ENCODE measurements at places on chromosomes 13 and 19.

GRCh38 chr13:71320452-71320851, 546.6 kb downstream of the DACH1 start:
- no peak for DNase-seq

- DNase-seq: no peak
These were observed 64.9 kb upstream of the HTR2A start for GRCh38 chr13:46961719-46962118.

GRCh38 chr19:56507446-56508289, at the start of gene ZNF471:
TSS of gene ZNF471 (plus strand) at chr19:56507855. CDS start at chr19:56511572, 3,717 bp downstream.
- peak; percentile 64 for DNase-seq

DNA sequence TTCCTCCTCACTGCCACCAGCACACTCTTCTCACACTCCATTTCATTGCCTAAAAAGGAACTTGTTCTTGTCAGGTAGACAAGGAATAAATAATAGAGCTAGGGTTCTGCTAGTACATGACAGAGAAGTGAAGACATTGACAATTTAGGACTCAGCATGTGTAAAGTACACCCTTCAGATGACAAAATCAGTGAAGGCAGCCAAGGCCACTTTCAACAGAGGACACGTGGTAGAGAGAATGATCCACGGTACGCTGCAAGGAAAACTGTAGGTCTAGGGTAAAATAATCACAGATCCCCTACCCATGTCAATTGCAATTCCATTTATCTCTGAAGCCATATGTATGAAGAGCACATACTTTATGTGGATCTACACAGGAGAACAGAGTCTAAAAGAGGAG, 7.2 kb upstream of the SPATA13 start:
- DNase-seq: no peak

- DNase-seq: no peak
These were observed 9.5 kb downstream of the ACTMAP start for GRCh38 chr19:40740747-40741146.

GRCh38 chr13:26225896-26226617, 3.9 kb upstream of the RNF6 start:
- DNase-seq: no peak

DNA sequence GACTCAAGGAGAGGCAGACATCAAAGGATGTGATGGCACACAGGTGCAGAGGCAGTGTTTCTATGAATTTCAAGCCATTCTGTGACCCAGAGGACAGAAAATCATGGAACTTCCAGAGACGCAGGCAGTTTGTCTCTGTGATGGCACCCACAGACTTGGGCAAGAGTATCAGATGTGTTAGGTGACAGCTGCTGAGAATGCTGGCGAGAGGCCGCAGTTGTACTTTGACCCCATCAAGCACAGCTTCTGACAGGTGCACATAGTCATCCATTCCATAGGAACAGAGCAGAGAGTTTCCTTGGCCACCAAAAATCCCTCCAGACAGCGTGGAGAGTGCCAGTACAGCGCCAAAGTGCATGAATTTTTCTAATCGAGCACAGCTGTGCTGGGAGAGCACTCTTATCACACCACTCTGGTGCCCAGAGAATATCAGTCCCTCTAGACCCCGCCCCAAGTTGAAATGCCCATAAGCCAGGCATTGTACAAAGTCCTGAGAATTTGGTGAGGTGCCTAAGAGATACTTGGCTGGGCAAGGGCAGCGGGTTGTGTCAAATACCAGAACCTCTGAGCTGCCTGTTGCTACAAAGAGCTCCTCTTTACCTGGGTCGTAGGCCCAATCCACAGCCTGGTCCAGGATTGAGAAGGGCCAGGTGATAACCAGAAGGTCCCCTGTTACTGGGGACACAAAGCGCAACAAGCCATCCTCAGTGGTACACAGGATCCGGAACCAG, 12.4 kb downstream of the WDR87 start:
- no peak for DNase-seq

DNA sequence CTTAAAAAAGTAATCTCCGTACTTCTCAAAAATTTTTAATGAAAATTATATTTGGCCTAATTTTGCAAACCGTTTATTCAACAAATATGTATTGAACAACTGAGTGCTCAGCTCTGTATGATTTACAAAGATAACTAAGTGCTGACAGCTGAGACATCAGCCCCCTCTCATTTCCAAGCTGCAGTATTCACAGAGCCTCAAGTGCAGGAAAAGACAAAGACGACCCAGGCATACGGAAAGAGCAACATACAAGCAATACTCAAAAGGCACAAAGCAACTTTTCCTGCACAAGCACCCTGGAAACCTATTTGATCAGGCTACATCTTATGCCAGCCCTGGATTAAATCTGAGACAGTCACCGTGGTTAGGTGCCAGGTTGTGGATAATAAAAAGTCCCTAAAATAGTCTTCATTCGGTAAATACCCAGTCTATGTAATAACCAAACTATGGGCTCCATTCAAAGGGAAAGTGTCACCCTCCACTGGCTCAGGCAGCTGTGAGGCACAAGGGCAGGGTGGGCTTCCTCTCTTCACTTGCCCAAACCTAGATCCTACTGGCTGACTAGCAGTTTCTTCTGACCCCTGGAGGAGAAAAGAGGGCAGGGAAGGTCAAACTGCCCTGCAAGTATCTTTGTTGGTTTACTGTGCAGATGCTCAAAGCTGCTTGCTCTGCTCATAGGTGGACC, 65.5 kb downstream of the TBC1D4 start:
- DNase-seq: no peak

- DNase-seq: no peak
These were observed 8.5 kb downstream of the ZNF526 start for GRCh38 chr19:42228641-42229040.

DNA sequence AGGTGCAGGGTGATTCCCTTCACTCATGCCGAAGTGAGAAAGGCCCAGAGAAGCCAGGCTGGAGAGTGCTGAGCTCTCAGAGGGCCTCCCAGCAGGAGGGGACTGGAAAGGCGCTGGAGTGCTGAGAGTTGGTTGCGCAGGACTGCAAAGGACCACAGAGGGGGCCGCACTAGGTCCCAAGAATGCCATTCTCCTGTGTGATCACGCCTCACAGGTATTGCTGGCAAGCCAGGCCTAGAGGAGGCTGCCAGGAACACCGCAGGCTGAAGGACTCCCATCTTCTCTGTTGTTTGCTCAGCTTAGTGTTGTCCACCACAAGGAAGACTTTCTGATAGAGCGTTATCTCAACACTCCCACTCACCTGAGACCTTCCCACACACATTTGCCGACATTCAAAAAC, 165.0 kb downstream of the FGF14 start:
- DNase-seq: no peak

- no peak for DNase-seq
These were observed 4.6 kb upstream of the ASPDH start for GRCh38 chr19:50518091-50519005.

DNA sequence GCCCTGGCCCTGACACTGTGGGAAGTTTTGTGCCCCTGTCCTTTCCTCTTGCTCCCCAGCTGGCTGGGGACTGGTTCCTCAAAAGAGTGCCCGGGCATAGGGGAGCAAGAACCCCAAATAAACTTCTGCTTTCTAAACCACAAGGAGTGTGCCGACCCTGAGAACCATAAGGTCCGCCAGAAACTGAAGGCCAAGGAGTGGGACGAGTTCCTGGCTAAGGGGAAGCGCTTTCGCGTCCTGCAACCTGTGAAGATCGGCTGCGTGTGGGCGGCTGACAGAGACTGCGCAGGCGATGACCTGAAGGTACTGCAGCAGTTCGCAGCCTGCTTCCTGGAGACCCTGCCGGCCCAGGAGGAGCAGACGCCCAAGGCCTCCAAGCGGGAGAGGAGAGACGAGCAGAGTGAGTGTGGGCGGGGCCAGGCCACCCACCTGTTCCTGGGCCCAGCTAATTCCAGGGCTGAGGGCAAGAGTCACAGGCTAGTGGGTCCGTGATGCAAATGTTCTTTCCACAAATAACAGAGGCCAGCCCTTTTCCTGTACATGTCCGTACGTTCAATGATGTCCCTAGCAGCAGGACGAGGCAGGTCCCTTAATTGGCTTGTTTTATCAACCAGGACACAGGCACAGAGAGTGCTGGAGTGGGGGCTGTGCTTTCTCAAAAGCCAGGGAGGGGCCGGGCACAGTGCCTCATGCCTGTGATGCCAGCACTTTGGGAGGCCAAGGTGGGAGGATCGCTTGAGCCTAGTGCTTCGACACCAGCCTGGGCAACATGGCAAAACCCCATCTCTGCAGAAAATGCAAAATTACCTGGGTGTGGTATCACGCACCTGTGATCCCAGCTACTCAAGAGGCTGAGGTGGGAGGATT, 25.6 kb downstream of the UBXN6 start:
- no peak for DNase-seq

DNA sequence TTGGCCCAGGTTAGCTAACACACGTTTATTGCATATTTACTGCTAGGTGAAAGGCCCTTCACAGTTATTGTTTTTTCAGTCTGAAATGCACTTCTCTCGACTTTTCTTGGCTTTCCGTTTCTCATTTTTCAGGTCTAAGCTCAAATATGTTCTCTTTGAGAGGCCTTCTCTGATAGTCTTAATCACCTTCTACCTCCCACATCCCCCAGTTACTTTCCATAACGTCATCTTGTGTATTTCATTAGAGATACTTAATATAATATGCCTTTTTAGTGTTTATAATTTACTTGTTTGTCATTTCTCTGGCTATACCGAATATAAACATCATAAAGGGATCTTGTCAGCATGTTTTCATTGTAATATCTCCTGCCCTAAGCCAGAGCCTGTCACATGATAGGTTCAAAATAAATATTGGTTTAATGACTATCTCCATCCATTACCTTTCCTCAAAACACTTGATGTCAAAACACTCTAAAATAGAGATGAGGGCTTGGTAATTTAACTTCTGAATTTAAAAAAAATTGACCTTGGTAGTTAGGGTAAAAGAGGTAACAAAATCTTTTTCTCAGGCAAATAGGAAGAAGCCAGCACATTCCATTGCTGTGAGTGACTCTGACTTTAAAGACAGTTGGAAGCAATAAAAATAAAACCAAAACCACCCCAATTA, 168.6 kb upstream of the RFC3 start:
- no peak for DNase-seq

GRCh38 chr13:34833562-34834182, 108.4 kb upstream of the NBEA start:
- DNase-seq: no peak

- DNase-seq: no peak
These were observed 145.2 kb downstream of the GGACT start for GRCh38 chr13:100443278-100443997.
